ACHN (cell line): ENCODE measurements at places on chromosomes 6 and 20.

- no peak for DNase-seq
Observed at GRCh38 chr6:6583836-6584235, 4.7 kb upstream of the LY86 start.

DNA sequence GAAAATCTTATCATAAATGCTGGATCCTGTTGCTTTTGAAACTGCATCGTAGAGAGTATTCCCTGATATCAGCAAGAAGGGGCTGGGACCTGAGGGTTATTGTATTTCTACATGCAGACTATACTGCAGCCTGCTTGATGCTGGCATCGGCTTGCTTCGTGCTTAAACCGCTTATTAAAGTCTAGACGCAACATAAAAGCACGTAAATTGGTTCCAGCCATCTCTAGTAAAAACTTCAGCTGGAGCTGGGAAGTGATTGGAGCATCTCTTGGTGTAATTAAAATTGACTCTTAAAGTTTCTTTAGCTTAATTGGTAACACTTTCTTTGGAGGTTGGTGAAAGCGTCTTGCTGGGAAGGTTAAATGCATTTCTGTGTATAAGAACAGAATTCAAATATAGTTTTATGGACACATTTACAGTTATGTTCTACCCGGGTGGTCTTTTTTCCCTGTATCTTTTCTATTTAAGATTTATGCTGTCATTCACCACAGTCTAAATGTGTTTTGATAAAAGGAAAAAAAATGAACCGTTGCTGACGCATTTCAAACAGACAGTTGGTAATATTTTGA is 139.0 kb upstream of the JAG1 start:
- no peak for DNase-seq

DNA sequence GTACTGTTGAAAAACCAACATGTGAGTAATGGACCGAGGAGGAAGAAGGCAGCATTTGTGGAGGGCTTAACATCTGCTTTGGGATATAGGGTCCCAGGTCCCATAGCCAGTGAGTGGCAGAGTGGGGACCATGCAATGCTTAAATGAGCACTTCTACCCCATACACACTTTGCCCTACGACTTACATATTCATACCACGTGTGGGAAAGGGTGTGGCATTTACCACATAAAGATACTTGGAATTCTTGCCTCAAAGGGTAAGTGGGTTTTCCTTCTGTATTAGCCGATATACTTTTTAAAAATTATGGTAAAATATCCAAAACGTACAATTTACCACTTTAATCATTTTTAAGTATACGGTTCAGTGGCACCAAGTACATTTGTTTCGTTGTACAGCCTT is 199.3 kb downstream of the BACH2 start:
- DNase-seq = no peak

DNA sequence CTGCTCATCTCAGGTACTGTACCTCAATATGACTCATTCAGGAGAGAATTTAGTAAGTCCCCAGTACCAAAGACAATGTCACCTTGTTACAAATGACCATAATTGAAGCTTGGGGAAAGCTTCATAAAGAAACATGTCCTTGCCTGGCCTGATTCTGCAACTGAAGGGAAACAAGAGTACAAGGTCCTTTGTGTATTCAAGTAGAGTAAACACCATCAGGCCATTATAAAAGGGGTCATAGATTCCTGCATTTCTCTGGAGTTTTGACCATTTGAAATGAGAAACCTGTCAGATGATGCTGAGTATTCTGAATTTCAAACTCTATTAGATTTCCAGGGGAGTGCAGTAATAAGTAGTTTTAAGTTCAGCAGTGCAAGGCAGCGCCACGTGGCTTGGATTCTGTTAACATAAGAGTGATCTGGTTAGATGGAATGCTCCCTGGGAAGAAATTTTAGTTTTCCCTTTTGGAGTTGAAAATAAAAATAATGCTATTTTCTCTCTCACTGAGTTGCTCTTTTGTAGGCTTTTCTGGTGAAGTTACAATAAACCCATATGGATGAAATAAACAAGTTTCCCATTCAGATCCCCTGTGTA is 1054.3 kb downstream of the EPHA7 start:
- no peak for DNase-seq

GRCh38 chr6:55941702-55942101 is 66.3 kb upstream of the BMP5 start:
- DNase-seq = peak; percentile 33

- peak; percentile 21 for DNase-seq
Observed at GRCh38 chr6:152461556-152461955, 175.6 kb downstream of the SYNE1 start.

DNA sequence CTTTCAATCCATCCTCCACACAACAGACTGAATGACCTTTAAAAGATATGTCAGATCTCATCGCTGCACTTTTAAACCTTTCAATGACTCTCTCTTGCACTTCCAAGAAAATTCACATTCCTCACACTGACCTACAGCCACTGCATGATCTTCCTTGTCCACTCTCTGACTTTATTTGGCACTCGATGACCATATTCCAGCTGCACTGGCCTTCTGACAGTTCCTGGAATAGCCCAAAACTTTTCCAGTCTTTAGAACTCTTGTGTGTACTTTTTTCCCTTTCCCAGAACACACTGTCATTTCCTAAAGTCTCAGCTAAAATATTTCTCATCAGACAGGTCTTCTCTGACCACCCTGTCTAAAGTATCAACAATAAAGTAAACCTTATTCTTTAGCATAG is 174.6 kb downstream of the ADGRG6 start:
- DNase-seq = no peak

- DNase-seq = no peak
Observed at GRCh38 chr20:44997171-44997570, 30.9 kb downstream of the STK4 start.

DNA sequence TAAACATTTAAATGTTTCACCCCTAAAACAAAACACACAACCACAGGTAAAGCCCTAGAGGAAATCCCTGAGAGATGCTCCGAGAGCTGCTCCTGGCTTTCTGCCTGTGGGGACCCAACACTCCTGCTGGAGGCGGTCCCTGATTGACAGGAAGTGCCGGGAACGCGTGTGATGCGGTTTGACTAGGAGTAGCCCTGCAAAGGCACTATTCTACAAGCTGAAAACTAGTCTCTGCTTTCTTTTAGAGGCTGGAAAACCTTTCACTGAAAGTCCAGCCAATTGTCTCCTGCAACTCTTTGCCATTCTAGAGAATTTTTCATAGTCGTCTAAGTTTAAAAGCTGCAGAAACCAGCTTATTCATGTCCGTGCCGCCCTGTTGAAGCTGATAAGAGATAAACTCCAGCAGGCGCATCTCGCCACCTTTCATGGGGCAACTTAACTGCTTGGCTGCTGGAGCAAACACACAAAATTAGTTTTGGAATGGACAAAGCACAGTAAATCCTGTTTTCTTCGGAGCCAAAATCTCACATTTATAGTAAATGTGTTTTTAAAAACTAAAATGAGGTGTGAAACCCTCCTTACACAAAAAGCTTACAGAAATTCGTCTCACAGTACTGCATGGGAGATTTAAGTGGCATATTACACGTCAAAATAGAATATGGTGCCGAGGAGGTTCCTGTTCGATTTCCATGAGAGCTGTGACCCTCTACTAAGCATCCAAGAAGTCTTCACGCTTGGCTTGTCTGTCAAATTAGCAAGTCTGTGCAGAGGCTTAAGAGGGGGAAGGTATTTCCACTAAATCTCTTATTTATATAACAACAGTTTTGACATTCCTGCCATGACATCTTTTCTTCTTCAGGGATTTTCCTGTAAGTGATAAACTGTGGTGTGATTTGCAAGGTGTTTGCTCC is 46.9 kb downstream of the DACT2 start:
- DNase-seq = no peak

GRCh38 chr20:38073307-38074071 is 39.9 kb downstream of the RPRD1B start:
- DNase-seq = peak; percentile 53

GRCh38 chr20:37697314-37697713 is 3.5 kb downstream of the CTNNBL1 start:
- DNase-seq = no peak

DNA sequence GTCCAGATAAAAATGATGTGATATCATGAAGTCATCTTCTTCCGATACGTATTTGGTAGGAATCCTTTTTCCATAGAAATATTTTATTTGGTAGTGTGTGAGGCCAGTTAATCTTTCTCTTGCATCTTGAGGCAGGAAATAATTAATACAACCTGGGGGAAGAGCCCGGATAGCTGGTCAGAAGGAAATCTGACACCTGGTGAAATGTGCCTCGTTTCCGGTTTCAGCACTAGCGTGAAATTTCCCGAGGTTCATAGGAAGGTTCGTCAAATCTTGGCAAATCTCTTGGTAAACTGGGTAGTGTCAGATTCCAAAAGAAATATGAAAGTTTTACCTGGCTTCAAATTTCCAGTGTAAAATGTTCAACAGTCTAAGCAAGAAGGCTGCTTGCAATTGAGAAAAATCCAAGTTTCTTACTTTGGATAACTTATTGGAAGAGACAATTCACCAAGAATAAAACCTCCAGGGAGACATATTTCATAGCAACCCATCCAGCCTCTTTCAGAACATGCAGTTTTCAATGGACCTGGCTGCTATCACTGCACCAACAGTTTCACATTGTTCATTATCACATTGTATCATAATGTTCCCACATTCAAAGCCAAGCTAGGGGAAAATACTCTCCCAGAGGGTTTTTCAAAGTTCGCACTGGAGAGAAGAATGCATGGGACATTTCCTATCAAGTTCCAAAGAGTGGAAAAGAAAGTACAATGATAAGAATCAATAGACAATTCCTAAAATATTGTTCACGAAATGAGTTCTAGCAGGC is 454.5 kb upstream of the CITED2 start:
- no peak for DNase-seq

GRCh38 chr6:43714311-43715055 is 26.9 kb upstream of the MRPS18A start:
- no peak for DNase-seq

DNA sequence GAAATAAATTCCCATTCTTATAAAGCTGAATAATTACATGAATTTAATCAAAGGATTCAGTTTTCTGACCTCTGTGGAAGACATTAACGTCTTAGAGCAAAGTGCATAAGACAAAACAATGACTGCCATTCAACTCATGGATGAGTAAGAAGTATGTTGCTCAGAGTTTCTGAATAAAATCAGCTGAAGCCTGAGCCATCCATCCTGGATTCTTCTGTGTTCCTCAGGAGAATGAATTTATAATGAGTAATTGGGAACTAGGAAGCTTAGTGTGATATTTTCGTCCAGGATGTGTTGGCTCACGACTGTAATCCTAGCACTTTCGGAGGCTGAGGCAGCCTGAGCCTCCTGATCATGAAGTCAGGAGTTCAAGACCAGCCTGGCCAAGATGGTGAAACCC is 62.8 kb downstream of the PERP start:
- no peak for DNase-seq

DNA sequence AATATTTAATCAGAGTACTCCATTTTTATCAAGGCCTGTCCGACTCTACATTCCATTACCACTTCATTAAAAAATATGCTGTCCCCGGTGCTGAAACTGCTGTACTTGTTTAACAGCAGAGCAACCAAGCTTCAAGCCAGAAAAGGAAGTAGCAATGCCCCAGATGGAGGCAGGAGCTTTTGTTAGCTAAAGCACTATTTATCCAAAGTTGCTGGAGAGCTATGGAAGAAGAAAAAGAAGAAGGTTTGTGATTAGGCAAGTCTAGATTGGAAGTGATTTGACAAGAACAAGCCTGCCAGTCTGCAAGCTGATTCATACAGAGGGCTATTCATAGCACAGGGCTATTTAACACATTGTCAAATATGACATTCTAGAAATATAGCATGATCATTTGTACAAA is 160.9 kb upstream of the SPTLC3 start:
- DNase-seq = peak; percentile 37

DNA sequence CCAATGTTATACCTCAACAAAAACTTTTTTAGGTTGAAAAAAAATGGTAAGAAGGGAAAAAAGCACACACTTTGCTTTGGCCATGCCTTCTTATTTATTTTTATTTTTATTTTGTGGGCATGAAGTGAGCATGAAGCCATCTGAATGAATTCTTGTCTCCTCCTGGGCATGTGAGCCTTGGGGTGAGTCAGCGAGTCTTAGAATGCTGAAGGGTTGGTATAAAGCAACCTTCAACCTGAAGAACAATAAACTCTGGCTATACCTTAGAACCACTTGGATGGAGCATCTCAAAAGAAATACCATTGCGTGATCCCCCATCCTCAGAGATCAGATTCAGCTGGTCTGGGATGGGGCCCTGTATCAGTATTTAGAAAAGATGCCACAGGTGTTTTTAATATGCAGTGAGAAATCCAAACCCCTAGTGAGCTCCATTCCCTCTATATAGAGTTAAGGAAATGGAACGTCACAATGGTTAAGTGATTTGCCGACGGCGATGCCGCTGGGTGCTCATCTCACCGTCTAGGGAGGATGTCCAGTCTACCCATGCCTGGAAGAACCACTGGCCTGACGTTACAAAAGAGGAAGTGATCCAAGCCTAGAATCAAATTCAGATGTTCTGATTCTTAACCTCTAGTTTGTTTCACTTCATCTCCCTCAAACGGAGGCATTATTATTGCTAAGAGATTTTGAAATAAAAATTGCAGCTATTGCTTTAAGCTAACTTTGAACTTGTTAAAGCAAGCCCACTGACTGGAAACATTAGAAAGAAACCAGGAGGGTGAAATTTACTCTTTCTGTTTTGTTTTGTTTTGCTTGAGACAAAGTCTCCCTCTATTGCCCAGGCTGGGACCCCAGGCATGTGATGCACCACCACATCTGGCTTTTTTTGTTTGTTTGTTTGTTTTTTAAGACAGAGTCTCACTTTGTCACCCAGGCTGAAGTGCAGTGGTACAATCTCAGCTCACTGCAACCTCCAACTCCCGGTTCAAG is 67.1 kb downstream of the EDN1 start:
- DNase-seq = no peak

- DNase-seq = no peak
Observed at GRCh38 chr6:159951772-159952171, 17.1 kb upstream of the IGF2R start.

DNA sequence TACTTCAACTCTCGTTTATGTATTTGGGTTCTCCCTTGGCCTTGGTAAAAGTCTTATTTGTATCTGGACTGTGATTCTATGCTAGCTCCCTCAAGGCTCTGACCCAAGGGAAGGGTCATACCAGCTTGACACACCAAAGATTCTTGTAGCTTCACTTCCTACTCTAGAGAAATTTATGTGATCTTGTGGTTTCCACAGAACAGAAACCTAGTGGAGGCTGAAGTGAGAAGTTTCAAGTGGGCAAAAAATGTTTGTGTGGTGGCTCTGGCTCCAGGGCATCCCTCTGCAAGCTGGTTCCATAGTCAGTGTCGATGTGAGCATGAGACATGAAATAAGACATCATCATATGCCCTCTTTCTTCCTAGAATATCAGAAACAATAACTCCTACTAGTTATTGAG is 48.1 kb upstream of the TNFRSF21 start:
- no peak for DNase-seq

- no peak for DNase-seq
Observed at GRCh38 chr6:166307082-166308032, 835 bp downstream of the PRR18 start.

- no peak for DNase-seq
Observed at GRCh38 chr6:134368670-134369069, 50.8 kb upstream of the SGK1 start.

DNA sequence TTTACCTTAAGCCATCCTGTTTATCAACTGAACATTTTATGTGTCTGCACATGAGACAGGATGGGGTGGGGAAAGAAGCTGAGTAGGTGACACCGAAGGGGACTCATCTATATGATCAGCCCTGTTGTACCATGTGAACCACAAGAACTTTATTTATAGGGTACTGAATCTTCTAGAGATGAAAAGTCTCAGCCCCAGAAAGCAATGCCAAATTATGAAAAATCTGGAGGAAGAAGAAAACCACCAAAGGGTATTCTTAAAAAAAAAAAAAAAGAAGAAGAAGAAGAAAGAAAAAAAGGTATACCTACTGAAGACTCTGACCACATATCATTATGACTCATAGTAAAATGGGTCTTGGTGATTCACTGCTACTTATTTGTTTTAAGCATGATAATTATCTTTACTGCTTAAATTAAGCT is 39.8 kb upstream of the HBS1L start:
- no peak for DNase-seq
